ENCODE measurements at places on chromosomes 6 and 20.

DNA sequence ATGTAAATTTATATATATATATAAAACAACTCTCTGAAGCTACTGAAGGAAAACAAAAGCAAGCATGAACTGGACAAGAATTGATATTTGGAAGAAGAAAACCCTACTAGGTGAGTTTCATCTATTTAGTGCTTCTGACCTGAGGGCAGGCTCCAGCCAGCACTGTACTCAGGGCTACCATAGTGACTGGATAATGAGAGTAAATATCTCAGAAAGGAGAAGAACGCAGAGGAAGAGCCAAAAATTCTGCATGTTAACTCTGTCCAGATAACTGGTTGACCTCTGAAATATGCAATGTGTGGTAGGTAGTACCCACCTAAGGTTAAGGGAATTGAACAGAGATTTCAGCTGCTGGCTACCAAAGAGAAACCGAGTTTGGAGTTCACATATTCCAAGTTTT lies 41.4 kb upstream of the CCN2 start:
- DNase-seq, result no peak

GRCh38 chr6:155050311-155050710 lies 55.2 kb downstream of the TIAM2 start:
- DNase-seq, result no peak

DNA sequence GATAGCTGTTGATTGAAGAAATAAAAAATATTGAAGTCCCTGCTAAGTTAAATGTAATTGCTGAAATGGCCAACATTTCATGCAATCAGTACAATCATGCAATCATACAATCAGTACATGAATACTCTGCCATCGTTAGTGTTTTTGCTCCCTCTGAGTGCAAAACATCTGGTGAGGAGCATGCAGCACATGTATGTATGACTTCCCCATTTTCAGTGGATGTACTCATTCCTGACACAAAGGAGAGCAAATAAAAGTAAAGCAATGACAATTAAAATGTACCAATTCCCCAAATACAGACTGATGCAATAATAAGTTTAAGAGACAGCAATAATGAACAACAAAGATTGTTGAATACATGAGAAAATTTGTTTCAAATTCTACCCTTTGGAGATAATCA lies 140.7 kb downstream of the PLCB1 start:
- DNase-seq, result no peak

- DNase-seq, result no peak
Observed at GRCh38 chr6:113847447-113847846, 9.7 kb upstream of the MARCKS start.

- DNase-seq, result no peak
Observed at GRCh38 chr6:125222531-125223455, 69.2 kb downstream of the TPD52L1 start.

GRCh38 chr20:36462440-36463211 lies 78.7 kb upstream of the MYL9 start:
- DNase-seq, result no peak

DNA sequence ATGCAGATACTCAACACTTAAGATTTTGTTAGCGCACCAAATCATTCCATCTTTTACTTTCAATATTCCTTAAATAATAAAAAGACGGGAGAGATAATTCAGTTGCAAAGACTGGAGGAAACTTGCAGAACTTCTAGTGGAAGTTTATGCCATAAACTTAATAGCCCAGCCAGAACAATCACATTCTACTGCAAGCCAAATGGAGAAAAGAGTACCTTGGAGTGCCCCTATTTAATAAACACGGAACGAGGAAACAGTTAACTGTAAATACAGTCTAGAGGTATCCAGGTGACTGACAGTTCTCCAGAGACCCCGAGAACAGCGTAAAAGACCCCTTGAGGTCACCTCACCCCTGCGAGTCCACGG lies 635 bp downstream of the SLC35B3 start:
- DNase-seq, result no peak

GRCh38 chr6:137343241-137343640 lies 124.1 kb upstream of the IFNGR1 start:
- DNase-seq, result no peak

GRCh38 chr6:75893058-75893775 lies 144.2 kb downstream of the MYO6 start:
- DNase-seq, result peak; percentile 72

DNA sequence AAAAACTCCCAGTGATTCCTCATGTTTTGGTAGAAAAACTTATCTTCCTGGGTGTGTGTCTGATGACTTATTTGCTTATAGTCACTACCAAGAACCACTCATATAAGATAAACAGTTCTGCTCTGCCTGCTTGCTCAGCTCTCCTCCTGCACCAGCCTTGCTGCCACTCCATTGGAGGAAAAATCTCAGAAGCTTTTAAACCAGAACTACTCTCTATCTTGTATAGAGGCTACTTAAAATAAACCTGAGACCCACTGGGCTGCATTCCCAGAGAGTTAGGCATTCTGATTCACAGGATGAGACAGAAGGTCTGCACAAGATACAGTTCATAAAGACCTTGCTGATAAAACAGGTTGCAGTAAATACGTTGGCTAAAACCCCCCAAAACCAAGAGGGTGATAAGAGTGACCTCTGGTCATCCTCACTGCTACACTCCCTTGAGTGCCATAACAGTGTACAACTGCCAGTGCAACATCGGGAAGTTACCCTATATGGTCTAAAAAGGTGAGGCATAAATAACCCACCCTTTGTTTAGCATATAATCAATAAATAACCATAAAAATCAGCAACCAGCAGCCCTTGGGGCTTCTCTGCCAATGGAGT lies 728.3 kb downstream of the EPHA7 start:
- no peak for DNase-seq

GRCh38 chr6:136144251-136145023 lies 105.7 kb downstream of the MTFR2 start:
- no peak for DNase-seq

DNA sequence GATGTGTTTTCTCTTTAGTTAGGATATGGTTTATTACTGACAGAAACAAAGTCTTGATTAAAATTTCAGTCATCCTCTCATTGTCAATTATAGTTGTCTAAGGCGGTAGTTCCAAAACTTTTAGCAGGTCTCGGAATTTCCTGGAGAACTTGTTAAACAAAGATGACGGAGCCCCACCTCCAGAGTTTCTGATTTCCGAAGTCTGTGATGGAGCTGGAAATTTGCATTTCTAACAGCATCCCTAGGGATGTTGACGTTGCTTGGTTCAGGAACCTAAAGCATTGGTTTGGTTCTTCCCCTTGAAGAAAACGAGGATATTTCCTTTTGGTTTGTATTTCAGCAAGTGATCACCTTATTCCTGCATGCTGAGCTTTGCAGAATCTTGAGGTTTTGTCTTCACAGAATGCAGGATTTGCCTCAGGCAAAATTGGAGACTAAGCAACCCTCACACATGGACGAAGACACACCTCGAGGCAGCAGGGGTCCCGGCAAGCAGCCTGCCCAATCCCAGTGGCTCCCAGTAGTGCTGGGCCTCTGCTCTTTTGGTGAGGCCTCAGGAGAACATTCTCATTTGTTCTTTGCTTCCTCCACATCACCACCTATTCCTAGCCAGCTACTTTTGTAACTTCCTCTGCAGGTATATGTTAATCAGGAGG lies 187.1 kb upstream of the PHACTR1 start:
- DNase-seq, result no peak

GRCh38 chr6:155315516-155315871 lies 1.2 kb upstream of the TFB1M start:
- no peak for DNase-seq

- no peak for DNase-seq
Observed at GRCh38 chr20:54642864-54643667, 167.7 kb downstream of the DOK5 start.

DNA sequence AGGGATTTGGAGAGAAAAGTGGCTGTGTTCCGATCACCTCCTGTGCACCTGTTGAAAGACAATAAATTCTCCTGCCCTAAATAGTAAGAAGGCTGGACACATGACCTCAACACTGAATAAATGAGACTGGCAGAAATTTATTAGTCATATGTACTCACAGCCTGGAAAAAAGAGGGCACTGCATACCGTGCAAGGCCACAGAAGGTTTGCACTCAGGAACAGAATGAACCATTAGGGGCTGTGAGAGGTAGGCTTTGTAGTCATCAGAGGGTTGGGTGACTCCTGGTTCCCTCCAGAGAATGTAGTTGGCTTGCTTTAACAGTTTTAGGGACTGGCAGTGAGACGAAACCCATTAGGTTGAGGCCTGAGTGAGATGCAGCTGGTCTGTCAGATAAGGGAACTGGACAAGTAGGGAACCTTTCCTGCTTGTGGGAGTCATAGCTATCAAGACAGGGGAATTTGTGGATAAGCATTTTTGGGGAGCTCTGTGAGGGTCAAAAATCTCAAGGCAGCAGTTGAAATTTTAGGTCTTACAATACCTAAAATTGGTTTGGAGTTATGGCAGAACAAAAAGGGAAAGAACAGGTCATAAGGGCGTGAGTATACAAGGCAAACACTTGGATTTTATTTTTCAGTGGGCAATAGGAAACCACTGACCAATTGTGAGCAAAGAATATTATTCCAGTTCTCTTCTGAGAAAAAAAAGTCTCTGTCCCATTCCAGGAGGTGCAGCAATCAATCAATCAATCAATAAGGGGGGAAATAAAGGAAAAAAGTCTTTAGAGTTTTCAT lies 67.9 kb upstream of the BTN3A2 start:
- DNase-seq, result no peak

- no peak for DNase-seq
Observed at GRCh38 chr6:129342243-129342642, 367.7 kb downstream of the ARHGAP18 start.

DNA sequence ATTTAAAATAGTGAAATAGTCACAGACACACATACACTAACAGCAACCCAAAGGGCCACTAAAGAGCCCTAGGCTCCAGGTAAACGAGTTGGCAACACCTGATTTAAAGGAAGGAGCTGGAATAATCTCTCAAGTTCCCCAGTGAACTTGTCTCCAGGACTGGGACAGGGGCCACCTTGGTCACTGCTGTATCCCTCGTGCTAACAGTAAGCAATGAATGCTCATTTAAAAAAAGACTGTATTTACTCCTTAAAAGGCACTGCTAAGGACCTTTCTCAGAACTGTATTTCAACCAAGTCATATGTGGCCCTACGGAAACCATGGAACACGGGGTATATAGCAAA lies 1.3 kb downstream of the DIDO1 start:
- DNase-seq, result no peak

DNA sequence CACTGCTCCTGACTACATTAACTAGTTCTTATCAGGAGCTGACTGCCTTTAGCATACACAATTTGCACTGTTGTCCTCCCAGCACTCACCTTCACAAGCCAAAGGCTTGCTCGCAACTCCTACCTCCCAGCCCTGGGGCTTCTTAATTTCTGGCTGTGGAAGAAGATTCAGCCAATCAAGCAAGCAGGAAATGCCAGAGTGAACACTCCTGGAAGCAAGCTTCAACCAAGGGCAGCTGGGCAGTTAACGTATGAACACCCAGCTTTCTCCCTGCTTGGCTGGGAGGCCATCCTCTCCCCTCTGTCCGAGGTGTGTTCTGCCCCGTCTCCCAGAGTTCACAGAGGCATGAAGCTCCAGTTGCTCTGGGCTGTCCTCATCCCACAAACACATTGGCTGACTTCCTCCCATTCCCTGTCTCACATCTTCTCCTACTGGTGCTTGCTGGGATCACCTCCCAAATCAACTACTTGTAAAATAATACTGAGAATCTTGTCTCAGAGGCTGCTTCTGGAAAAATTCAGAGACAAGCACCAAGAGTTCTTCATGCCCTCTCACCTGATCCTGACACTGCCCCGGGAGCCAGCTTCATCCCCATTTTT lies 15.3 kb upstream of the SRSF6 start:
- no peak for DNase-seq

- DNase-seq, result no peak
Observed at GRCh38 chr6:149368065-149368464, 32.0 kb upstream of the SUMO4 start.

- no peak for DNase-seq
Observed at GRCh38 chr6:34664256-34664971, 32.2 kb downstream of the ILRUN start.

- no peak for DNase-seq
Observed at GRCh38 chr6:110776413-110776812, 38.9 kb downstream of the CDK19 start.

- no peak for DNase-seq
Observed at GRCh38 chr6:166296035-166296883, 11.9 kb downstream of the PRR18 start.

DNA sequence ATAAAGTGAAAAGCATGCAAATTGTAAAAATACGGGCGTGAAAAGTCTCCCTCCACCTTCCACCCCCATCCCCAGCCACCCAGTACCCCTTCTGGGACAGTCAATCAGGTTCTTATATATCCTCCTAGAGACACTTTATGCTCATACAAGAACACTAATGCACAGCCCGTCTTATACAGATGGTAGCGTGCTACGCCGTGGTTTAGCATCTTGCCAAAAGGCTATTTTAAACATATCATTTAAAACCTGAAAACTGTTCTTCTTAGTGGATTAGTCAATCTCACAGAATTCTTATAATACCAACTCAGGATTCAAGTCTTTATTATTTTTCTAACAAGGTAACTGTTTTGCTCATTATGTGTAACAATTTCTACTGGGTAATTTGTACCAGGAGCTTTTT lies 57.2 kb upstream of the MRPS10 start:
- no peak for DNase-seq

DNA sequence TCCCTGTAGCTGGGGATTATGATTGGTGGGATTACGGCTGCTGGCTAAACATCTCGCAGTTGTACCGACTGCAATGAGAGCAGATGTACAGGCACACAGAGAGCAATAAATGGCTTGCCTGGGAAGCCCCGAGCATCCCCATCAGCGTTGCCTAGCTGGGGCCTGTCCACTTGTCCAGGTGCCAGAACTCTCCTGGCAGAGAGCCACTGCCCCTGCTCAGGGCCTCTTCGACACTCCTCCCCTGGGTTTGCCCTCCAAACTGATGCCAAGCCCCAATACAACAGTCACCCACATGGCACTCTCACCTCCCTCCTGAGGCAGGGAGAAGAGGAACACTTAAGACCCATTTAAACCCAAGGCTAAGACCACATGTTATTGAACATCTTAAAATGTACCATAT lies 715.1 kb downstream of the PTPRT start:
- DNase-seq, result no peak

GRCh38 chr20:38173237-38174156 lies 8.4 kb upstream of the TGM2 start:
- DNase-seq, result no peak

GRCh38 chr6:31332637-31333602 lies 24.1 kb downstream of the HLA-B start:
- no peak for DNase-seq

DNA sequence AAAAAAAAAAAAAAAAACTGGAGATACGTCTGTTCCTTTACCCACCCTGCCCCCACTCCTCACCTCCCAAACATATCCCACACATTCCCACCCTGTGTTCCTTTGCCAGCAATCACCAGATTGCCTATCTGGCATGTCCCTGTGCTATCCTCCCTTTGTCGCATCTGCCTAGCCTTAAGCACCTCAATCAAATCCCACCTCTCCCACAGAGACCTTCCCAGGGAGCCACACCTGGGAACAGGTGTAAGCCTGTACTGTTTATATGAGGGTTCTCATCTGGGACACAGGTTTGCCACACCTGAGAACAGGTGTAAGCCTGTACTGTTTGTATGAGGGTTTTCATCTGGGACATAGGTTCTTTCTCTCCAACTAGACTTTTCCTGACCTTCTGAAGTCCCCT lies 16.7 kb downstream of the WFDC3 start:
- no peak for DNase-seq

Measured in NCI-H1694 (cell line).